ENCODE measurements at places on chromosomes 6 and 20.

- no peak for DNase-seq
These were observed 68.5 kb upstream of the FOXO3 start for GRCh38 chr6:108492131-108492766.

DNA sequence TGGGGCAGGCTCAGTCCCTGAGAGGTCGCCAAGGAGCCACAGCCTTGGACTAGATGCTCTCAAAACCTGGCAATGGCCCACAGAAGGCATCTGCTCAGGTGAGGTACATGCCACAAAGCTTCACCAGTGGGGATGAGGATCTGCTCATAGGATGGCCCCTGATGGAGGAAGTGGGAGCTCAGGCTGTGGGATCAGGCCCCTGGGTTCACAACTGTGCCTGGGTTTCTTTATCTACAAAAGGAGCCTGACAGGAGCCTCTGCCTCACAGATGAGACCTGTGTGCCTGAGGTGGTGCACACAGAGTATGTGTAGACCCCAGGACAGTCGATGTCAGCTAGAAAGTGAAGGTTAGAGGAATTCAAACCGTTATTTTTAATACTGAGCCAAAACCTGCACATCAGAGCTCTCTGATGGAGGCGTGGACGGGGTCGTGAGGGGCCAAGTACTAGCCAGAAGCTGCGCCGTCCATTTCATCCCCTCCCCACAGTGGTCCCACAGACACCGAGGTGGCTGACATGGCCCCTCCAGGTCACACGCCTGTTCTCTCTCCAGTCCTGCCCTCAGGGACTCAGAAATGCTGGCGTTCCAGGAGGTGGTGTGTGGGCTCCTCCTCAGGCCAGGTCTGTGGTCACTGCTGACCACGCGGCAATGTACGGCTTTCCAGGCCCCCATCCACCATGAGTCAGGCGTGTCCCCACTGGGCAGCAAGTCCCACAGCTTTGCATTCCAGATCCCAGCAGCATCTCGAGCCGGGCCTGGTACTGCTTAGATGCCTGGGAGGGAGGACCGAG is 33.3 kb downstream of the NTSR1 start:
- DNase-seq: peak; percentile 5

DNA sequence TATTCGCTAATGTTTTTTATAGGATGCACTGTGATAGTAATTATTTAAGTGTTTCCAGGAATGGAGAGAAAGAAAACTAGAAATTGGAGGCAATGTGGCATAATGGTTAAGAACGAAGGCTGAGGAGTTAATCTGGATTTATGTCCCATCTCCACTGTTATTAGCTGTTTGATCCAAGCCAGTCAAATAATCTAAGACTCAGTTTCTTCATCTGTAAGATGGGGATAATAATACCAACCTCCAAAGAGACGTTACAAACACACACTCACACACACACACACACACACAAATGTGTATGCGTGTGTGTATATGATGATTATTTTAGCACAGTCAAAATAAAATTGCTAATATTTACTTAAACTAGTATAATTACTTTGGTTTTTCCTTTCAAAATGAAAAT is 36.9 kb upstream of the TPD52L1 start:
- no peak for DNase-seq

GRCh38 chr6:143536461-143536865 is 24.9 kb upstream of the FUCA2 start:
- DNase-seq: peak; percentile 42

- no peak for DNase-seq
These were observed 33.7 kb upstream of the HBS1L start for GRCh38 chr6:135088281-135088680.

GRCh38 chr6:168948002-168948401 is 305.6 kb downstream of the THBS2 start:
- DNase-seq: no peak

GRCh38 chr6:53483423-53484353 is 61.2 kb downstream of the GCLC start:
- DNase-seq: no peak

- no peak for DNase-seq
These were observed 4.5 kb upstream of the SSR1 start for GRCh38 chr6:7317538-7317937.

DNA sequence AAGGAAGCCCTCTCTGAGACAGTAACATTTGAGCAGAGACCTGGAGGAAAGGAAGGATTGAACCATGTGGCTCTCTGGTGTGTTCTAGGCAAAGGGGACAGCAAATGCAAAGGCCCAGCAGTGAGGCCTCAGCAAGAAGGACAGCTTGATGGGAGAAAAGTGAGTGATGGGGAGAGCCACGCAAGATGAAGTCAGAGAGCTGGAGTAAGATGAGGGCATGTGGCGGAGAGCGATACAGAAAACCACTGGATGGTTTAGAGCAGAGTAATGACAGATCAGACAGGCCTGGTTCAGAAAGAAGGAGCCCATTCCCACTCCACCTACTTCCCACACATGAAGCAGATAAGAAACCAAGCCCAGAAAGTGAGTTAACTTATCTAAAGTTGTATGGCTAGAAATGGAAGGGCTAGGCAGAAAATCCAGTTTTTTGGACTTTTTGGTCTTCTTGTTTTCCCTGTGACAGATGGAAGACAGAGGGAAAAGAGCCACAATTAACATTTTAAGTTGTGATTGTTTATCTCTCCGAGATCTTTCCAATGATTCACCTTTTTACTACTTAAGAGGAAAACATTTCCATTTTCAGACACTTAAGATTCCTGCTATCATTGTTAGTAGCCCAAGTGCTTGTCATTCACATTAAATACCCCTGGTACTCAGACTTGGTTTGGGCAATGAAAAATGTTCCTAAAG is 723 bp upstream of the SNPH start:
- no peak for DNase-seq

- DNase-seq: no peak
These were observed 21.9 kb downstream of the ZBTB46 start for GRCh38 chr20:63808964-63809674.

DNA sequence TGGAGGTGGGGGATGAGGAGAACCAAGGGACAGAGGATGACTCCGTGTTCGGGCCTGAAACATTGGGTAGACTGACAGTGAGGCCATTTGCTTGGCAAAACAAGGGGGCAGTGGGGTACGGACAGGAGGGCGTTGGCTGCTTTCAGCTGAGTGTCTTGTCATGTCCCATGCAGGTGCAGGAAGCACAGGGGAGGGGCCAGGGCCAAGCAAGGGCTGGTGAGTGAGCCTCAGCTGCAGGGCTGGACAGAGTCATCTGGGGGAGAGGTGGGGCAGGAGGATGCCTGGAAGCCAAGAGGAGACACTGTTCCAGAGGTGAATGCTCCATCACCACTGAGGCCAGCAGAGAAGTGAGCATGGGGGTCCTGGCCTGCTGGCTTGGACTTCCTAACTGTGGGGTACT is 78.4 kb downstream of the ERMARD start:
- no peak for DNase-seq

DNA sequence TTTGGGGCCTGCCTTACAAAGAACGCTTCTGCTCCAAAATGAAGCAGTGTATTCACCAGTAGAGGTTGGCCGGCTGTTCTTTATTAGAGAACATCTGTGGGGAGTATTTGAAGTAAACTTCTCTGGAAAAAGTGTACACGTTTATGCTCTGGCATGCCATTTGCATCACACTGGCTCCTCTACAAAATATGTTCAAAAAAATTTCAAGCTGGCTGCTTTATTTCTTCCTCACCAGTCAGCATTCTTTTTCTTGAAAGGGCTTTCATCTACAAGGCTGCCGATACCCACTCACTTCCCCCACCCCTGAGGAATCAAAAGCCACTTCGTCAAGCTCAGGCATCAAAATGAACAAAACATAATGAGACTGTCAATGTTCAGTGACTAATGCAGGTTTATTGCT is 294.1 kb downstream of the TFAP2B start:
- DNase-seq: no peak

DNA sequence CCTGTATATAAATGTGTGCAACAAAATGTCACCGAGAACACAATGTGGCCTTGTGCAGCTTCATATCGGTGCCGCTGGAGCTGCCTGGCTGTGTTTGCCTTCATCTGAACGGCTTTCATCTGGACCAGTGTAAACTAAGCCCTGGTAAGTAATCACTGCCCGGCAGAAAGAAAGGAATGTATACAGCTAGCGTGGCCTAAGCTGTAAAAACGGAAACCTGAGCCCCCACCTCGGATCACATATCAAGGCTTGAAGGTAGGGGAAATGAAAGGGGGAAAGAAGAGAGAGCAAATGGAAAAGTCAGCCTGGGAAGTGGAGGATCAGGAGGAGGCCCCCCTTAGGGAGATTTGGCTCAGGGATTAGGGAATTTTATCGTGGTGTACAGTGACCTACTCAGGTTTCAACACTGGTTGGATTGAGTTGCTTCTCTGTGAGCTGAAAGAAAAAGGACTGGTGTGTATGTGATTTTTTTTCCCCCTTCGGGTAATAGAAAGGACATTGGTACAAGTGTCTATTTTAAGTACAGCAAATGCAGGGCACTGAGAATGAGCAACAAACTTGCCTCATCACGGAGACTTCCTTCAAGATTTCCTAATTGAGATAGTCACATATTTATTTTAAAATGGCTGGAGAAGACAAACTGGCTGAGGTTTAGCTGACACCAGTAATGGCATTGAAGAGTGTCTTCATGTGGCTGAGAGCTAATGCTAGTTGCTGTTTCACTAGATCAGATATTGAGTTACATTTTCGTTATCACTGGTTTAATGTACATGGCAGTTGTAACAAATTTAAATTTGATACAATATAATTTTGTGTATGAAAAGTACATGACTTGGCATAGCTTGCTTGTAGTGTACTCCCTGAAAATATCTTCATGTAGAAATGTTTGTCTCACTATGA is 3.5 kb downstream of the SOBP start:
- DNase-seq: no peak

DNA sequence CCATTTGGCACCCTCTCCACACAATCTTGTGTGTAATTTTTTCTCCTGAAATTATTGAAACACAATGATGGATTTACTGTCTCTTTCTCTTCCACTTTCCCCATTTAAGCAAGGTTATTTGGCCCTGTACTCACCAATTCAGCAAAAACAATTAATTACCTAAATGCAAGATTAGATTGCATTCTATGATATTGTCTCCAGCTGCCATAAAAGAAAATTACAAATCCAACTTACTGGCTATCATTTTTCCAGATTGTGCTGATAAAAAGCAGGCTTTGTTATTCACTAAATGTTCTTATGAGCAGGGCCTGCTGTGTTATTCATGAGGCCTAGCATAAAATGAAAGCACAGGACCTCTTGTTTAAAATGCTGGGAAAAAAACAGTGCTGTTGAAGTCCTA is 95.8 kb upstream of the IRAK1BP1 start:
- DNase-seq: no peak
